ENCODE measurements at places on chromosomes 6 and 20. TPM values are rescaled to one million over a fixed set of nuclear protein-coding genes. Genes with fewer than 3 reads are reported as not detected.

DNA sequence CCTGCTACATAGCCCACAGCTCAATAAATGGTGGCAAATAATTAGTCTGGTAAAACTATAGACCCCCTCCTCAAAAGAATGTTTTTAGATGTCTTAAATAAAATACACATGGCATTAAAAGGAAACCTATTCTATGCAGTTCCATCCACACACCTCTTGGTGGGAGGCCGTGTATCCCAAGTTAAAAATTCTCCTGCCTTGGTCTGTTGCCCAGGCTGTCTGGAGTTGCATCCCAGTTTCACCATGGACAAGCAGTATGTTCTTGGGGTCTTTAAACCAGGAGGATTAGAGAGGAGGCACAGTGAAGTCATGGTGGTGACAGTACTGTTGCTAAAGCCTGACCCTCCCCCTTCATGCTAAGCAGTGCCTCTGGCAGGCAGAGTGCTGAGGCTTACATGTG lies 95.5 kb downstream of the SULF2 start:
- H3K36me3 ChIP-seq: peaks cover 34% of the 10 kb centered on the region
- no peaks in the 10 kb centered on the region for H3K27me3 ChIP-seq
- no peaks in the 10 kb centered on the region for H3K4me1 ChIP-seq
- no peak overlapping the region for H3K27ac ChIP-seq
- no peak overlapping the region for H3K4me3 ChIP-seq

GRCh38 chr20:50403565-50404418 lies 106.4 kb upstream of the PTPN1 start:
- no peaks in the 10 kb centered on the region for H3K27me3 ChIP-seq
- no peak for DNase-seq
- peaks cover 38% of the 10 kb centered on the region for H3K4me1 ChIP-seq
- H3K4me3 ChIP-seq: no peak overlapping the region

DNA sequence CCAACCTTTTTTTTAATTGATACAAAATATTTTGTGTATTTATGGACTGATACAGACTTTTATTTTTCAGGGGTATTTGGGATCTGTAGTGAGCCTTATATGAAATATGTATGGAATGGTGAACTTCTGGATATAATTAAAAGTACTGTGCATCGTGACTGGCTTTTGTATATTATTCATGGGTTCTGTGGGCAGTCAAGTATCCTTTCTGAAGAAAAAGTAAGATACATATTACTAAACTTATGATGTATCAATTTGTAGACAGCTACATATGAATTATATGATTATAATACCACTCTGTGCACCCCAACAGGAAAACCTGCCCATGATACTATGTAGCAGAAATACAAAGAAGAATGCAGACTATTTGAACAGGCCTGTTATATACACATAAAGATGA lies 47.2 kb downstream of the FIG4 start:
- H3K27me3 ChIP-seq: no peaks in the 10 kb centered on the region
- no peak overlapping the region for H3K27ac ChIP-seq
- no peak overlapping the region for H3K4me3 ChIP-seq
- peaks cover 73% of the 10 kb centered on the region for H3K36me3 ChIP-seq

GRCh38 chr6:134070271-134070670 lies 17.8 kb upstream of the SLC2A12 start:
- H3K4me3 ChIP-seq: no peak overlapping the region
- no peaks in the 10 kb centered on the region for H3K27me3 ChIP-seq
- no peak overlapping the region for H3K27ac ChIP-seq
- no peaks in the 10 kb centered on the region for H3K36me3 ChIP-seq

DNA sequence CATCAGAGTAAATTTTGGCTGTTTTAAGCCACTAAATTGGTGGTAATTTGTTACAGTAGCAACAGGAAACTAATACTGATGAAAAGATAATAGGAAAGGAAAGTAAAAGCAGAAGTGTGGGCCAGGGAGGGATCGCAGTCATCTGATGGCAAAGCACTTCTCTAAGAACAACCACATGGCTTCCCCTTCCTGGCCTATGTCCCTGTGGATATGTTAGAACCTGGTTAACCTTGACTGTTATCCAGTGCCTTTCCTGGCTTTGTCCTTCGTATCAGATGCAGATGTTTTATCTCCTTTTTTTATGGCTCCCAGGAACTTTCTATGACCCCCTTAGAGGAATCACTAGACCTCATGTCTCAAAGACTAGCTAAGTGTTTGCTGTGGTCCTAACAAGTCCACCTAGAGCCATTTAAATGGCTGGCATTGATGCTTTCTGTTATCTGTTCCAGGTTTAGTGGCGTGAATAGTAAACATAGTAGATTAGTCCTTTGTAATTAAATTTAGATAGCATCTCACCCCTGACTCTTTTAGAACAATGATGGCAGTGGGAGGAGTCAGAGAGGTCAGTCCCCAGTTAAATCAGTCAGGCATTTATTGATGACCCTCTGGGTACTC lies 79.2 kb upstream of the PHACTR2 start:
- H3K4me3 ChIP-seq: no peak overlapping the region
- H3K4me1 ChIP-seq: no peaks in the 10 kb centered on the region
- H3K27ac ChIP-seq: no peak overlapping the region
- peak; percentile 18 for DNase-seq

GRCh38 chr6:72861059-72861458 lies 239.2 kb downstream of the KCNQ5 start:
- no peak for DNase-seq
- H3K4me3 ChIP-seq: no peak overlapping the region
- no peaks in the 10 kb centered on the region for H3K4me1 ChIP-seq

DNA sequence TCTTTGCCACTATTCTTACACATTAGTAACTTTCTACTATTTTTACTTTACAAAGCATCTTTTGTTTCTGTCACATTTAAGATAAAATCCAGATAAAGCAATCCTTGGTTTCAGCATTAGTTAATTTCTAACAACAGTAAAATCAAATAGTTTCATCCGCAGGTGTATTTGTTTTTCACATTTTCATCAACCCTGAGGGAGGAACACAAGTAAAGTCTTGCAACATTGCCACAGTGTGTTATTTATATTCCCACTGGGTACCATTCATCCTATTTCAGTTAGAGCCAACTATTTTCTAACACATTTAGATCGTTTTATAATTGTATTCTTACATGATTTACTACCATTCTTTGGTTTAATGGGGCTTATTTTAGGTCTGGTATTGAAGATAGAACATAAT lies 908.7 kb upstream of the CITED2 start:
- H3K36me3 ChIP-seq: no peaks in the 10 kb centered on the region
- no peak overlapping the region for H3K4me3 ChIP-seq

DNA sequence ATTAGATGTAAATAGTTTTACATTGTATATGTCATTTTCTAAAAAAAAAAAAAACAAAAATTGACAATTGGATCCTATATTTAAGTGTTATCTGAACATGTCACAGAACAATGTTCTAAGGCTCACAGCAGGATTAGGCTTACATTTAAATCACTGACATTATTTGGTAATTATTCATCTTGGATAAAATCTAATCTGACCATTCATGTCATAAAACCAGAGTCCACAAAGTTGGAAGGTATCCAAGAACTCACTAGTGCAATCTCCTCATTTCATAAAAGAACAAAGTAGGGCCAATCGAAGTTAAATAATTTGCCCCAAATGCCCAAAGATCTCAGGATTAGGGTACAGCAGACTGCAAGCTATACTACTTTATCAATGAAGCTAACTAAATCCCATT lies 73.0 kb downstream of the PDSS2 start:
- H3K27me3 ChIP-seq: no peaks in the 10 kb centered on the region
- H3K27ac ChIP-seq: no peak overlapping the region
- no peaks in the 10 kb centered on the region for H3K36me3 ChIP-seq
- no peaks in the 10 kb centered on the region for H3K4me1 ChIP-seq

GRCh38 chr6:107806691-107807090 lies 17.4 kb downstream of the SCML4 start:
- no peak overlapping the region for H3K27ac ChIP-seq
- H3K36me3 ChIP-seq: no peaks in the 10 kb centered on the region
- H3K27me3 ChIP-seq: no peaks in the 10 kb centered on the region
- H3K4me1 ChIP-seq: no peaks in the 10 kb centered on the region
- no peak for DNase-seq

DNA sequence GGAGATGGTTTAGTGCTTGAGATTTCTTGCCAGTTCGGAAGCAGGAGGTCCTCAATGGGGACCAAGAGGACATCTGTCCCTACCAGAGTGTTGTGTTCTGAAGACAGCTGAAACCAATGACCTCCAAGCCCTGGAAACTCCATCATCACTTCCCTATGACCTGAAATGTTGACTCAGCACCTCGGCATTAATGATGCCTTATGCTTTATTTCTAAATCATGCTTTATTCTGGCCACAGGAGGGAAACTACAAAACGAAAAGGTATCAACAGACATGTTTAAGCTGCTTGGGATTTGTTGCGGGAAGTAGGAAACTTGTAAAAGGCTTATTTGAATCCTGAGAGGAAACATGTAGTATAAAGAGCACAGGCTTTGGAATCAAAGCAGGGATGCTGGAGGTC lies 389.1 kb upstream of the CHD6 start:
- no peaks in the 10 kb centered on the region for H3K27me3 ChIP-seq
- no peaks in the 10 kb centered on the region for H3K36me3 ChIP-seq

DNA sequence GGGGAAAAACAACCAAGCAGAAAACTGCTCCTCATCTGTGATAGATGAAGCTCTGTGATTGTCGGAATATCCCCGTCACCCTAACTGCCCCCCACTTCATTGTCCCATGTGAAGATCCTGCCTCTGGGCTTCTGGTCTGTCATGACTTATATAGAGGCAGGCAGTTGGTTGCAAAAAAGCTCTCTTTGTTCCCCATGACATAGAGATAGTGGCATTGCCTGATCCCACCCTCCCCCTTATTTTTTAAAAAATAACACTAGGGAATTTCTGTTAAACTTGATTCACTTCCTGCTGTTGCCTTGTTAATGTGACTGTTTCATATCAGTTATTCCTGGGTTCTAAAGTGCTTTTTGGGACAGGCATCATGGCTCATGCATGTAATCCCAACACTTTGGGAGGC lies 203.1 kb downstream of the JARID2 start:
- H3K27me3 ChIP-seq: no peaks in the 10 kb centered on the region
- H3K27ac ChIP-seq: no peak overlapping the region
- no peak for DNase-seq
- H3K4me1 ChIP-seq: no peaks in the 10 kb centered on the region

GRCh38 chr6:164379795-164380194 lies 929.6 kb downstream of the C6orf118 start:
- no peaks in the 10 kb centered on the region for H3K27me3 ChIP-seq
- H3K27ac ChIP-seq: no peak overlapping the region
- H3K36me3 ChIP-seq: no peaks in the 10 kb centered on the region
- H3K4me3 ChIP-seq: no peak overlapping the region
- H3K4me1 ChIP-seq: no peaks in the 10 kb centered on the region
- no peak for DNase-seq

- H3K4me1 ChIP-seq: no peaks in the 10 kb centered on the region
- H3K36me3 ChIP-seq: no peaks in the 10 kb centered on the region
- no peak overlapping the region for H3K4me3 ChIP-seq
- H3K27me3 ChIP-seq: no peaks in the 10 kb centered on the region
- DNase-seq: no peak
- no peak overlapping the region for H3K27ac ChIP-seq
These were observed 75.8 kb downstream of the EFHC1 start for GRCh38 chr6:52495922-52496321.

- H3K4me3 ChIP-seq: no peak overlapping the region
- DNase-seq: no peak
- H3K27me3 ChIP-seq: no peaks in the 10 kb centered on the region
- H3K4me1 ChIP-seq: no peaks in the 10 kb centered on the region
These were observed 34.9 kb upstream of the MTHFD1L start for GRCh38 chr6:150830439-150831165.

DNA sequence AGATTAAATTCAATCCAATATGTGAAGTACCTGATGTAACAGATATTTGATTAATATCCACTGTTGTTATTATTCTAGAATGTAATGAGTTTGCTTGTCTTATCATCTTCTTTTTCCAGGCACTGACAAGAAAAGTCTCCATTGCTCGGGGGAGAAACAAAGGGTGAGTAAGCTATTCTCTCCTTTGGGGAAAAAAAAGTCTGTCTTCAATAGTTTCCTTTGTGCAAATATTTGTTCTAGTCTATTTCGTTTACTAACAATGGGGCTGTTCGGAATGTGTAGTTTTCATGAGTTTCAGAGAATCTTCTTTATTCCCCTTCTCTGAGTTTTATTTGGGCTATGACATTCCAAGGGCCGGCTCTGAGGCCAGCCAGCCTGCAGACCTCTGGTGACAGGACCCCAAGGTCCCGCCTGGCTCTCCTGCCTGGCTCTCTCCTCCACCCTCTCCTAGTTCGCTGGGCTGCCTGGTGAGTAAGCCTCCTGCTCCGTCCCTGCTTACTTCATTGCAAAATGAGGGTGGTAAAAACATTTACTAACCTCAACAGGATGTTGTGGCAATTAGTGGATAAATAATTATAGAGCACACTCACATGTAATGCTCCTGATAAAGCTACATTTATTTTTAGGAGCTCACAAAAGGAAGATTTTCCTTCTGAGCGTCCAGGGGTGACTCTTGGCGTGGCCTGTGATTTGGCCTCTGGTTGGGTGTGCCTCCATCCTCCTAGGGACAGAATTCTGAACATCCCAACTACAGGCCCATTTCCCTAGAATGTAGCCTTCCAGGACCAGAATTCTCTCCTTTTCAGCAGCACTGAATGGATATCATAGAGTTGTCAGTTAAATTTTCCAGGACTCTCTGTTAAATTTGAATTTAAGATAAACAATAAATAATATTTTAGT lies 43.1 kb upstream of the SNX9 start:
- DNase-seq: no peak
- H3K4me1 ChIP-seq: no peaks in the 10 kb centered on the region
- H3K4me3 ChIP-seq: no peak overlapping the region
- no peaks in the 10 kb centered on the region for H3K36me3 ChIP-seq
- no peaks in the 10 kb centered on the region for H3K27me3 ChIP-seq

- no peak overlapping the region for H3K27ac ChIP-seq
- H3K4me3 ChIP-seq: no peak overlapping the region
- no peaks in the 10 kb centered on the region for H3K27me3 ChIP-seq
These were observed 174.4 kb upstream of the RIN2 start for GRCh38 chr20:19583532-19584175.

OR12D1 gene
- total RNA-seq: not detected

C20orf141 gene
- not detected for total RNA-seq

SAPCD1 gene
- not detected for total RNA-seq

OPRM1 gene
- total RNA-seq: not detected

TFAP2C gene
- 0.60 TPM for total RNA-seq

HTR1B gene
- total RNA-seq: 0.44 TPM

MUC22 gene
- total RNA-seq: not detected

CNR1 gene
- total RNA-seq: 17.1 TPM

SIRPD gene
- not detected for total RNA-seq

BPIFB2 gene
- not detected for total RNA-seq

PPP1R16B gene
- total RNA-seq: 2.1 TPM
